Activated naive CD4-positive, alpha-beta T cell treated with anti-CD3 and anti-CD28 coated beads for 36 hours (primary cell): ENCODE measurements at places on chromosomes 6 and 20. TPM values are rescaled to one million over a fixed set of nuclear protein-coding genes. Genes with fewer than 3 reads are reported as not detected.

- no peak for DNase-seq
Measured at GRCh38 chr20:40931410-40932044, 97.1 kb upstream of the TOP1 start.

The BRPF3 gene
- 15.9 TPM for total RNA-seq

The LPIN3 gene
- total RNA-seq = 0.84 TPM

DNA sequence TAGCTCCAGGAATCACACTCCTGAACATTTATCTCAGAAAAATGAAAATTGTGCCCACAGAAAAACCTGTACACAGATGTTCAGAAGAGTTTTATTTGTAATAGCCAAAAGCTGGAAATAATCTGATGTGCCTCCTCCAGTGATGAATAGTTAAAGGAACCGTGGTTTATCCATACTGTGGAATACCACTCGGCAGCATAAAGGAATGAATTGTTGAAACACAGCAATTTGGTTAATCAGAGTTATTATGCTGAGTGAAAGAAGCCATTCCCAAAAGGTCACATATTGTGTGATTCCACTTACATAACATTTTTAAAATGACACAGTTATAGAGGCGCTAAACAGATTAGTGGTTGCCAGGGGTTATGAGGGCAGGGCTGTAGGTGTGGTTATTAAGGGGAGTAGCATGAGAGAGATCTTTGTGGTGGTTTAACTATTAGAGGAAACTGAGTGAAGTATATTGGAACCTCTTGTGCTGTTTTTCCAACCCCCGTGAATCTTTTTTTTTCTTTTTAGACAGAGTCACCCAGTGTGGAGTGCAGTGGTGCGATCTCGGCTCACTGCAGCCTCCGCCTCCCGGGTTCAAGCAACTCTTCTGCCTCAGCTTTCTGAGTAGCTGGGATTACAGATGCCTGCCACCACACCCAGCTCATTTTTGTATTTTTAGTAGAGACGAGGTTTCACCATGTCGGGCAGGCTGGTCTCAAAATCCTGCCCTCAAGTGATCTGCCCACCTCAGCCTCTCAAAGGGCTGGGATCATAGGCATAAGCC, 26.2 kb downstream of the PSMF1 start:
- DNase-seq = no peak

GRCh38 chr6:75117701-75118100, 88.2 kb downstream of the COL12A1 start:
- DNase-seq = no peak

GRCh38 chr6:139600919-139601475, 226.5 kb upstream of the CITED2 start:
- DNase-seq = peak; percentile 23

- no peak for DNase-seq
Measured at GRCh38 chr6:40887079-40887791, 151.8 kb downstream of the UNC5CL start.

- DNase-seq = no peak
Measured at GRCh38 chr6:30042914-30043313, 18.2 kb upstream of the POLR1H start.

DNA sequence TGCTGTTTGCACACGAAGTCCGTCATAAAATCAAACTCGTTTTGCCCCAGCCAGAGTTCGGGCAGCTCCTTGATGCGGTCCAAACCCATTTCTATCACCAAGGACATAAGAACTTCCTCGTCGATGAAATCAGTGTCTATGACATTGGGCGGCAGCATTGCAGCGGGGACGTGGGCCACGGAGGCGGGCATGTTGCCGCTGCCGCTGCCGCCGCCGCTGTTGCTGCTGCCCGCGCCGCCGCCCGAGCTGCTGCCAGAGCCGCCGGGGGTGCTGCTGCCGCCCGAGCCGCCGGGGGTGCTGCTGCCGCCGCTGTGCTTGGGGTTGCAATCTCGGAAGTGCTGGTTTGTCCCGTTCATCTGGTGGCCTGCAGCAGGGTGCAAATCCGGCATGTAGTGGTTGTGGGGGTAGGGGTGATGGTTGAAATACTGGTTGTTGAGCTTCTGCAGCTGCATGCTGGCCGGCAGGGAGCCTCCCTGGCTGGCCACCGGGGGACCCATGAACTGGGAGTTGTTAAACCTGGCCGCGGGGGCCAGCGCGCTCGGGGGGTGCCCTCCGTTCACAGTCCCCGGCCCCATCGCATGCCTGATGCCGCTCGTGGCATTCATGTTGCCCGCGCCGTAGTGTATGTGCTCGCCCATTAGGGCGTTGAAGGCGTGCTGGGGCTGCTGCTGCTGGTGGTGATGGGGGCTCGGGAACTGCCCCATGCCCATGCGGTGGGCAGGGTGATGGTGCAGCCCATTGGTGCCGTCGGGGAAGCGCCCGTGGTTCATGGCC, 1.1 kb downstream of the CITED2 start:
- peak; percentile 81 for DNase-seq

The IL20RA gene
- total RNA-seq = not detected

DNA sequence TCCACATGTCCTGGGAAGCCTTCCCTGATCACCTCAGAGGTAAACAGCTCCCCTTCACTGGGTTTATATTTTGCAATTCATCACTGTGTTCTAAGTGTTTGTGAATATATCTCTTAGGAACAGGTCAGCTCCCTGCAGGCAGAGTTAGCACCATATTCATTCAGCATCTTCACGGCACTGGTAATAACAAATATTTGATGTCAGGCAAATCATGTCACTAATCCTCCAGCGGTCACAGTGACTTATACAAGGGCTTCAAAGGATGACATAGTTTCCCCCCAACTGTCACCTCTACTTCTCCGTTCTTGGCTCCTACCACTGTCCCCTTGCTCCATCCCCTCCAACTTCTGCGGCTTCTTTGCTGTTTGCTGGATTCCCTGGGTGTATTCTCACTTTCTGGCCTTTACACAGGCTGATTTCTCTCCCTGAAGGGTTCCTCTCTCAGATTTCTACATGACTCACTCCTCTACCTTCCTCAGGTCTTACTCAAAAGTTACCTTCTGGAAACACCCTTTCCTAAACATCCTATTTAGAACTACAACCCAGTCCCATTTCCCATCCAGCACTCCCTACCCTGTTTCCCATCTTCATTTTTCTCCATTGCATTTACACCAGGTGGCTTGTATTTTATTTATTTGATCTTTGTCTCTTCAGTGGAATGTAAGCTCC, 66.6 kb downstream of the NHLRC1 start:
- DNase-seq = no peak

GRCh38 chr6:39266375-39266774, 37.1 kb upstream of the KCNK5 start:
- no peak for DNase-seq

- no peak for DNase-seq
Measured at GRCh38 chr6:116512734-116513133, 1.3 kb downstream of the CALHM5 start.

The HFE gene
- total RNA-seq = 0.57 TPM

DNA sequence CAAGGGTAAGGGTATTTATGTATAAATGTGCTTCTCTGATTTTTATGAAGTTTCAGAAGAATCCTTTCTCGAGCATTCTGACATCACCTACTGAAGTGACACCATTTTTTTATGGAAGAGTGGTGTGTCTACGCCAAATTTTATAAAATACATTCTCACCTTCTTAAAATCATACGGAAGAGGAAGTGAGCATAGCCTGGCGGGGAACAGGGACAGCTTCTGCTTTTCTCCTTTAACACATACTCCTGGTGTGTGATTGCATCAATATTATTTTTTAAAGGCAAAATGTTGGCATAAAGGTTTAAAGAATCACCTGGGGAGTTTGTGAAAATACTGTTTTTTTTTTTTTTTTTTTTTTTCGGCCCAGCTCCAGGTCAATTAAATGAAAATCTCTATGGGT, 733.6 kb upstream of the MAN1A1 start:
- DNase-seq = no peak

The VPS52 gene
- 30.3 TPM for total RNA-seq

GRCh38 chr20:45019762-45020123, 53.4 kb downstream of the STK4 start:
- DNase-seq = no peak

DNA sequence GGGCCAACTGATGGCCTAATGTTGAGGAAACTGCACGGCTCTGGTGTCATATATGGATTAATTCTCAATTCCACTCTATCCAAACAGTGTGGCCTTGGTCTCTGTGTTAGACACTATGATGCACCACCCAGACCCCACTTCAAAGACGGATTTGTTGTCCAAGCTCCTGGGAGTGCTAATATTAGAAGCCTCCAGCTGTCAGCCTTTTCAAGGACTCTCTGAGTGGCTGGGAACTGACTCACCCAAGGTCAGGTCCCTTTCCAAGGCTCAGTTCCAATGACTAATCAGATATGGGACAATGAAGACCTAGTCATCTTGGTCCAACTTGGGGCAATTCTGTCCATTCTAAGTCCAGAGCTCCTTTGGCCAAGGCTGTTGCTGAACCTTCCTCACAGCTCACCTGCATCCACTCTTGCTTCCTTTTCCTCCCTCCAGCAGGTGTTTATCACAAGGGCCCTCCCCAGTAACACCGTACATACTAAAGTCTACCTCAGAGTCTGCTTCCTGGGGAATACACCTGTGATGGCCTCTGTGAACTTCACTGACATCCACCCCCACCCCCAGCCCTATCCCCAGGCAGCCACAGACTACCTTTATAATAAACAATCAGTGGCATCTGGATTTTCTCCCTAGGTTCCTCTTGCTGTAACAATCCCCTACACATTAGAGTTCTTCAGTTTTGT, 7.2 kb upstream of the IL20RA start:
- DNase-seq = no peak

The CST3 gene
- total RNA-seq = 0.35 TPM

GRCh38 chr6:125421836-125422235, 120.1 kb upstream of the HDDC2 start:
- no peak for DNase-seq

GRCh38 chr6:135086414-135086764, 31.8 kb upstream of the HBS1L start:
- no peak for DNase-seq

The NOTCH4 gene
- total RNA-seq = not detected

DNA sequence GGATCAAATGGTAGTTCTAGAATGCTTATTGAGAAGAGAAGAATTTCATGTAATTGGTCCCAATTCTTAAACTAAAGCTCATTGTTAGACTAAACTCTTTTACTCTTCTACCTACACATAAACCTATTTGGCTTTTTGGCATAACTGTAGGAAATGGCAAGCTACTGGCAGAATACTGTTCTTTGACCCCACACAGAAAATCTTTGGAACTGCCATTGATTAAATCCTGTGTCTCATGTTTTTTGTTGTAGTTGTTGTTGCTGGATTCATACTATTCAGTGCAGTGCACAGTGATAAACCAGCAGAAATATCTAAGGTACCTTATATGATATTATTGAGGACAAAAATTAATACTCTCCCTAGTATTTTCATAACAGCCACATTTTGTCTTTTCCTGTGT, 242.1 kb upstream of the SGK1 start:
- no peak for DNase-seq

GRCh38 chr6:25553502-25553901, 98.5 kb upstream of the SCGN start:
- no peak for DNase-seq

The KIF25 gene
- total RNA-seq = not detected

The ZFP57 gene
- total RNA-seq = not detected

The SCRT2 gene
- not detected for total RNA-seq

DNA sequence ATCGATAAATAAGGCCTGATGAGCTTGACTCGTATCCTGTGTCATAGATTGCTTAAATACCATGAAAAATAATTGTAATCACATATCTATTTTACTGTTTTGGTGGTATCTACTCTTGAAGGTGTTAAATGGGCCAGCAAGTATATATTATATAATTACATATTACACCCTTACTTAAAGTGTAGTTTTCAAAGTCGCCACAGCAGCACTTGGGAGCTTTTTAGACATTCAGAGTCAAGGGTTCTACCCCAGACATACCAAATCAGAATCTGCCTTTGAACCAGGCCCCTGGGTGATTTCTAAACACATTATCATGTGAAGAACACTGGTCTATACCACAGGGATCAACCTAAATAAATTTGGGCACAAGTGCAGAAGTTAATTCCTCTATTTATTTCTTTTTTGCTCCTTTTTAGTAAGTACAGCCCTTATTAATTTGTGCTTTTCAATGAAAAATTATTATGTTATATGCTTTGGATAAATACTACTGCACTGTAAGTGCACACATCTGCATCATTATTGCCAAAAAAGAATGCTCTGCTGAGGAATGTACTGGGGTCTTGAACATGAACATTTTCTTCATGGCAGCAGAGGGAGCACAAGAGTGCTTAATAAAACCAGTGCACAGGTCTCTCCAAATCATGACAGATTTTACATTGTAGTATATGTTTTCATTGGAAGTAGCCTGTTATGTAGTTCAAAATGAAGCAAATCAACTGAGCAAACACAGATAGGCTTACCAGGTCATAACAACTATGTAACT, 3.1 kb upstream of the ATXN1 start:
- no peak for DNase-seq

DNA sequence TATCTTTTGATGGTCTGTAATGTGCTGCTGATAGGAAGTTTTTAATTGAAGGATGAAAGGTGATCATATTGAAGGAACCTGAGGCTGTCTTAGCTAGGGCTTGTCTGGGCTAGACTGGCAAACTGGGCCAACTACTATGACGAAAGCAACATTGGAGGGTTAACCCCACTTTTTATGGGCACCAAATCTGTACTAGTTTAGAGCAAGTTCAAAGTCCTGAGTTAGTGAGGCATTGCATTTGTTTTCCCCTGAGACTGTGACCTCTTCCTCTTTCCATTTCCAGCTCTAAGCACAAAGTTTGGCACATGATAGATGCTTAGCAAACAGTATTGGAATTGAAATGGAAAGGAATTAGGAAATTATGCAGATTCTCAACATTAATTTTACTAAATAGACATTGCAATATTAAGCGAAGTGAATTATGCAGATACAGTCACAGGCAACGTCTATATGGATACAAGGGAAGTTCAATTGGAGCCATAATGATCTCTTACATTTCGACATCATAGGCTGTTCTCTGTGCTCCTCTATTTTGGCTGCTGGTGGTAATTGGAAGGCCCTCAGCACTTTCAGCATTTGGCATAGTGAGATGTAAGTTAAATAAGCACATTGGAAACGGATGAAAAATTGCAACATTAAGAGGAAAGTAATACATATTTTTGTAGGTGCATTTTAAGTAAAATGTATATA, 22.2 kb downstream of the CEP57L1 start:
- DNase-seq = no peak

The SLPI gene
- not detected for total RNA-seq

GRCh38 chr20:23002276-23002675, 32.8 kb upstream of the SSTR4 start:
- no peak for DNase-seq

The PRSS16 gene
- 1.3 TPM for total RNA-seq

The SLC17A2 gene
- 0.14 TPM for total RNA-seq

The DSP gene
- total RNA-seq = 0.22 TPM

The DUSP15 gene
- not detected for total RNA-seq

DNA sequence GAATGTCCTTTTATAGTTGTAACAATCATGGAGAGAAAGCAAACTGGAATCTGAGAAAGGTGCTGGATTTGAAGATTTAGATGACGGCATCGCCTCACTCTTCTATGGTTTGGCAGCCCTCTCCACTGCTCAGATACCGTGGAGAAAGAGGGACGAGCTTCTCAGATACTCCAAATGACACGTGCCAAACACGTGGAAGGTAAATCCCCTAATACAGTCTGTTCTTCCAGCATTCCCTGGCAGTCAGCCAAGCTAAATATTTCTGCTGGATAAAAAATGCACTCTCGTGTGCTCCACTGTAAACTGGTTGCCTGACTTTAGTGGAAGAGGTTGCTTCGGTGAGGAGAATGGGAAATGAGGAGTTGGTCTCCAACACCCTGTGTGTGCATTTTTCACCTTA, 16.7 kb upstream of the PRDM1 start:
- DNase-seq = no peak
